ENCODE measurements at places on chromosomes 1 and 21. TPM values are rescaled to one million over a fixed set of nuclear protein-coding genes. Genes with fewer than 3 reads are reported as not detected.

The CCDC185 gene
- not detected for total RNA-seq

The GBP4 gene
- not detected for total RNA-seq

The SELL gene
- total RNA-seq = not detected

The LAD1 gene
- total RNA-seq = 2.2 TPM

The LRRC71 gene
- not detected for total RNA-seq

The NBPF6 gene
- not detected for total RNA-seq

The GPR37L1 gene
- not detected for total RNA-seq

The AGBL4 gene
- total RNA-seq = not detected

The PTGER3 gene
- total RNA-seq = not detected
